ENCODE measurements at places on chromosomes 12 and 14.

DNA sequence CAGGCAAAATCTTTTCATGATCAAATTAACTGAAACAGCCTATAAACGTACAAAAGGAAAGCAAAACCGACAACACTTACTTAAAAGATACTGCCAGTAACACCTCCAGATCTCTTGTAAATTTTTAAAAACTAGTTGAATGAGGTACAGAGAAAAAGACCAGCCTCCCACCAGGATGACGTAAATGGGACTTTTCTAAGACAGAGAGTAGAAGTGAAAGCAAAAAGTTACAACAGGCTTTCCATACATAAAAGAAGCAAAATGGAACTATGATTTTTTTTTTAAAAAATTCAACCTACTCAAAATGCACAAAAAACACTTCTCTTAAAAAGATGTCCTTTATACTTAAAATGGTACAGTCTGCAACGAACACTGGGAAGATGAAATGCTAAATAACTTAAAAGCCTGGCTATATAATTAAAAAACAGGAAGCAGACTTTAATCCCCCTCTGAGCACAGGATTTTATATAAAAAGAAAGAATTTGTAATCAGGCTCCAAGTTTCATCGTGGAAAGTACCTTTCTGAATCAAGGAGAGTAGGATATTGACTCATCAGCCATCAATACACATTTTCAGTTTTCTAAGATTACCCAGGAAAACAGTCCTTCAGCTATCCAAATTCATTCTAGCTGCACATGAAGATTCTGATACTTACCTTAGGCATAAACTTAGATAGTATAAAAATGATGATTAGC lies 14.2 kb upstream of the MYO1A start:
- no peak for DNase-seq

- no peak for DNase-seq
Observed at GRCh38 chr12:116934908-116935705, 24.4 kb downstream of the FBXW8 start.

- no peak for DNase-seq
Observed at GRCh38 chr14:21070083-21070609, at the start of gene ARHGEF40. ARHGEF40 (plus strand) TSS chr14:21070304; CDS start chr14:21070397, 93 bp downstream.

DNA sequence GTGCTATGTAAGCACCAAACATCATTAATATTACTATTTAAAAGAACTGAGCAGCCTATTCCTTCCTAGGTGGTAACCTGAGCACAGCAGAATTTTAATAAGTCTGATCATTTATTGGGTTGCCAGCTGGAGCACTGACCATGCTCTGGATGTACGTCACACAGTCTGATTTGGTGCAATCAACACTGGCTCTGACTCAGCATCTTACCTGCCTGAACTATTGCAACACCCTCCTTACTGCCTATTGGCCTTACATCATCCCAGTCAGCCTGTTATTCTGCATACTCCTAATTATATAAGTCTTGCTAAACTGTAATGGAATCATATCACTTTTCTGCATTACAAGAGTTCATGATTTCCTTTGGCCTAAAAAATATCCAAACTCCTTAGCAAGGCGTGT lies 149.7 kb downstream of the PTPRO start:
- DNase-seq: no peak

- DNase-seq: no peak
Observed at GRCh38 chr12:47852096-47852571, 32.4 kb upstream of the HDAC7 start.

Data from AML-193 (cell line).